ENCODE measurements at places on chromosomes 2 and 18. TPM values are rescaled to one million over a fixed set of nuclear protein-coding genes. Genes with fewer than 3 reads are reported as not detected.
A peak's percentile ranks its signal among the peaks of the same experiment; 100 is the strongest.

DNA sequence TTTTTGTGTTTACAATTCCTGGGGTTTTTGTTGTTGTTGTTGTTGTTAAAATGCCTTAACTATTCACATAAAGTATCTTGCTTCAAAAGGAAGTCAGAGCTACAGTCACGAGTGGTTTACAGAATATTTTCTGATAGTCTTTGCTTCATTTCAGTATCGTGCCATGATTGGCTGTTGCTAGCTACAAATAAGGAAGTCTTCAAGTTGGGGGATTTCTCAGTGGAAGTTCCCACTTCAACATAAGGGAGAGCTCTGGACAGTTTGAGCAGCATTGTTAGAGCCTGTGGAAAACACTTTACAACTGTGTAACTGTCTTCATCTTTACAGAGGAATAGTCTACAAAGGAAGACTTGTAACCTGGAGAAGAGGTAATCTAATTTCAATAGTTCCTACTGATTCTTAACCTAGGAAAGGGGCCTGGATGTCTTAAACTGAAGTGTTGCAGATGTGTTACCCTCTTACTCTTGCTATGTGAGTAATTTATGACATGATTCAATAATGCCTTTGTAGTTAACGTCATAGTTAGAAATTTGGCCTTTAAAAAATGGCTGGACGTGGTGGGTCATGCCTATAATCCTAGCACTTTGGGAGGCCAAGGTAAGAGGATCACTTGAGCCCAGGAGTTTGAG, 23.4 kb upstream of the TANK start:
- no peak for DNase-seq

DNA sequence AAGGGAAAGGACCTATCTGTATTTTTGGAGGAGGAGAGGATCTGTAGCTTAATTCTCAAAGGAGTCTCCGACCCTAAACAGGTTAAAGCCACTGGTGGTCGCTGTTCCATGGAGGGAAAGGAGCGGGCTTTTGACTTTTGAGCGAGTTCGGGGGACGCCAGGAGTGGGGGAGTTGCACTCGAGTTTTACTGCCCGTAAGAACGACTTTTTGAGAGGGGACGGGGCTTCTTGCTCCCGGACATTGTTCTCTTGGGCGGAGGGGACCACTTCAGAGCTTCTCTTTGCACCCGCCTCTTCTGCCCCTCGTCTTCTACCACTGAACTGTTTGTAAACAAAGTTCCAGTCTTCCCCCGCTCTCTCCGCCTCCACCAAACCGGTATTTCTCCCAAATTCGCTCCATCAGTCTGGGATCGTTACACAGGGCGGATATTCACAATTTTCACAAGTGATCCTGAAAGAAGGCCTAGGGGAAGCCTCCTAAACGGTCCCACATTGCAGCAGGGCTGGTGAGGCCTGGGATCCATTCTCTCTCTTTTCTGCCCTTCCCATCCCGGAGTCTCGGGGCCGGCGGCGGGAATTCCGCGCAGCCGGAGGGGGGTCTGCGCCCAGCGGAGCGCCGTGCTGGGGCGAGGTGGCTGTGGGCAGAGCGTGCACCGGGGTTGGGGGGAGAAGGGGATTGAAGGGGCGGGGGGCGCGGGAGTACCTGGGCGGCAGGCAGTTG, 6.6 kb downstream of the DLX2 start:
- DNase-seq: no peak

DNA sequence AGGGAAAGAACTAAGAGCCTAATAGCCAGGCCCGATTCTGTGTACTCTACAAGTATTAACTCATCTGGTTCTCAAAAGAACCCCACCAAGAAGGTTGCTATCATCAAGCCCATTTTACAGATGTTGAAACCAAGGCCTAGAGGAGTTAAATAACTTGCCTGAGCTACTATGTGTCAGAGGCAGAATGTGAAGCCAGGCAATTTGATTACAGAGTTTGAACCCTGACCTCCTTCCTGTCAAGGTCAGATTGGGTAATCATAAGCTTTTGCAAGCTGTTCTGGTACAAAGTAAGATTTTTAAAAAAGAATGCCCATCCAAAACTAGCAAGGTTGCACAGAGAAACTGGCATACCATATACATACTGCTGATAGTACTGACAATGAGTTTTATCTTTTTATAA, 227.1 kb downstream of the HAUS1 start:
- DNase-seq: no peak

TMEM237 gene
- polyA plus RNA-seq: 56.5 TPM

DNA sequence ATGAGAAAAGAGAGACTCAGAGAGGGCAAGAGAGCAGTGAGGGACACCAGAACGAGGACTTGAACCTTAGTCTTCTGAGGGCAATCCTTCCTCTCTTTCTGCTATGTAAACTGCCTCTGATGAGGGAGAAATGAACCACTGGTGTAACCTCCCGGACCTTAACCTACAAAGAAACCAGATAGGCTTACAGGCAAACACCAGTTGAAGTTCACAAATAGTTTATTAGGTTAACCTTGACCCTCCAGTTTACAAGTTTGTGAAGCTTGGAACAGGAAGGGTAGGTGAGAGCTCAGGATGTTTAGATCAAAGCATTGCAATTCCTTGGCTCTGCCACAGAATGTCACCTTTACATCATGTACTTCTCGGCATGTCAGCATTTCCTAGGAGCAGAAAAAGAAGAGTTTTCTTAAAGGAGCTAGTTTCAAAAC, 486.4 kb upstream of the SPRED2 start:
- no peak for DNase-seq

COBLL1 gene
- polyA plus RNA-seq: 135 TPM

PIEZO2 gene
- 16.6 TPM for polyA plus RNA-seq

RBM44 gene
- 0.50 TPM for polyA plus RNA-seq

- DNase-seq: no peak
Observed at GRCh38 chr2:46980366-46980765, 64.8 kb upstream of the MCFD2 start.

- DNase-seq: peak; percentile 36
Observed at GRCh38 chr18:32769586-32770053, 3.2 kb downstream of the KLHL14 start.

PSMA8 gene
- polyA plus RNA-seq: not detected

UGT1A10 gene
- not detected for polyA plus RNA-seq

DNA sequence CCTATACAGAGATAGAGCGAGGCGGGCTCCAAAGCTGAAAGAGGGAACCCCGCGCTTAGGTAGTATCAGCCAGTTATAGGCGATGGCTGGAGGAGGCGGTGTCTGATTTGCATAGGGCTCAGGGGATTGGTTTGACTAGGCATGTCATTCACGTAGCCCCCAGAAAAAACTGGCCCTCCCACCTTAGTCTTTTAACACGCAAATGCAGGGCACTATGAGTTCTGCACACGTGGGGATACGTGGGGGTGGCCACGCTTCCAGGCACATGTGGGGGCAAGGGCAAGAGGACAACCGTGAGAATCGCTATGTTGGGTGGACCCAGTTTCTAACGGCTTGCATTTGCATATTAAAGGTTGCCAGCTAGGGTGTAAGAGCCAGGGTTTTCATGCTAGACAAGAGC, 56.7 kb upstream of the MSTN start:
- no peak for DNase-seq

- DNase-seq: no peak
Observed at GRCh38 chr2:34447097-34447496, 848.0 kb upstream of the FAM98A start.

DNA sequence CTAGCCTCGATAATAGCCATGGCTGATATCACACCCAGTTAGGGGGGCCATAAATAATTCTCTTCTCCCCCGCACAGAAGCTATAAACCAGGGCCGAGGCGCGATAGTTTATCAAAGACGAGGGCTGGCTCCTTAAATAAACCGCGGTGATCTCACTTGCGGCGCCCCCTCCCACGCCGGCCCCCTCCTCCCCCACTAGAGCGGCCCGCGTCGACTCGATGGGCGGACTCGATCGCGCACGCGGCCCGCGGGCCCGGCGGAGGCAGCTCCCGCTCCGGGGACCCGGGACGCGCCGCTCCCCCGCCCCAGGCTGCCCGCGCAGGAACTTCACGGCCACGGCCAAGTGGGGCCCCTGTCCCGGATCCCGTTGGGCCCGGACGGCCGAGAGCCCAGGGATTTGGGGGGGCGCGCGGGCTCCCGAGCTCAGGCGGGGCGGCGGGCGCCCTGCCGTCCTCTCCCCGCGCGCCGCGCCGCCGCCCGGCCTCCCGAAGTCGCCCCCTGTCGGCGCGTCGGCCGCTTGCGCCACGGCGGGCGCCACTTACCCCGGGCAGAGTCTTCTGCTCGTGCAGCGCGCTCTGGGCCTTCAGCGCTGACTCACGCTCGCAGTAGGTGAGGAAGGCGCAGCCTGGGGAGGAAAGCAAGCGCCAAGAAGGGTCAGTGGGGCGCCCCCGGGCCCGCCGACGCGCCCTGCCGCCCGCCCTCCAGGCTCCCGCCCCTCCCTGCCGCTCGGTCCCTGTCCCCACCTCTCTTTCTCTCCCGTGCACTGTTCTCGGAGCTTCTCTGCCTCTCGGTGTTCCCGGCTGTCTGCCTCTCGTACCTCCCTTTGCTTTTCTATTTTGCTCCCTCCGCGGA, 80.4 kb downstream of the CELF4 start:
- no peak for DNase-seq

DNA sequence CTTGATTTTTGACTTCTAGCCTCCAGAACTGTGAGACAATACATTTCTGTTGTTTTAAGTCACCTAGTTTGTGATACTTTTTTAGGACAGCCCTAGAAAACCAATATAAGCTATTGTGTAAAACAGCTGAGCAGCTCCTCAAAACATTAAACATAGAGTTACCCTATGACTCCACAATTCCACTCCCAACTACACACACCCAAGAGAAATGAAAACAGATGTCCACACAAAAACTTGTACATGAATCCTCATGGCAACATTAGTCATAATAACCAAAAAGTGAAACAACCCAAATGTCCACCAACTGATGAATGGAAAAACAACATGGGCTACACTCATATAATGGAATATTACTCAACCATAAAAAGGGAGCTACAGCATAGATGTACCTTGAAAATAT, 32.6 kb downstream of the TNS1 start:
- no peak for DNase-seq

DNA sequence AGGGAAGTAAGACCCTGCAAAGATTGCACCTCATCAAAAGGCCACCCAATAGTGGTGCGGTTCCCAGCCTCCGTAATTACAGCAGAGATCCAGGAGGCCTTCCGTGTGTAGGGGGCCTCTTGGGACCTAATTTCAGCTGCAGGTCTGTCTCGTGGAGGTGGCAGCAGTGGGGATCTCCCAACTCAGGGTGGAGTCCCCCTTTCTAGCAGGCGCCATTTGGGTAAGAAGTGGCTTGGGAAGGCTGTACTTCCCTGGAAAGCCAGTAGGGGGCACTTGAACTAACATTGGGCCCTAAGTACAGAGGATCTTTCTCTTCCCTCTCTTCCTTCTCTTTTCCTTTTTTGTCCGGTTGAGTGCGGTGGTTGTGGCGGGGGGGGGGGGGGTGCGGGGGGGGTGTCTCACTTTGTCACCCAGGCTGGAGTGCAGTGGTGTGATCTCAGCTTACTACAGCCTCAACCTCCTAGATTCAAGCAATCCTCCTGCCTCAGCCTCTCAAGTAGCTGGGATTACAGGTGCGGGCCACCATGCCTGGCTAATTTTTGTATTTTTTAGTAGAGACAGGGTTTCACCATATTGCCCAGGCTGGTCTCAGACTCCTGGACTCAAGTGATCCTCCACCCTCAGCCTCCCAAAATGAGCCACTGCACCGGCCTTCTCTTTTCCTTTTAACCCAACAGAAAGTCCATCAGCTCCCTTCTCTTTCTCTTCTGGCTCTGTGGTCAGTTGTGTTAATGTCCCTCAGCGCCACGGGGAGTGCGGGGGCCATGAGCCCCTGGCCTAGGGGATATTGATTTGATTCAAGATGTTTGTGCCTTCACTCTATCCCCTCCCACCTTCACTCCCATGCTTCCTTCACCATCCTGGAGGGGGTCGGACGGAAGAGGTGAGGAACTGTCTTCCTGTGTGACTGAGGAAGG, 32.0 kb downstream of the CENPO start:
- no peak for DNase-seq
